Ovary (tissue), 10 donors: ENCODE measurements at places on chromosomes 7 and 10. TPM values are rescaled to one million over a fixed set of nuclear protein-coding genes. Genes with fewer than 3 reads are reported as not detected.

- DNase-seq, result no peak
Observed at GRCh38 chr7:27840760-27841364, 100.9 kb downstream of the TAX1BP1 start.

DNA sequence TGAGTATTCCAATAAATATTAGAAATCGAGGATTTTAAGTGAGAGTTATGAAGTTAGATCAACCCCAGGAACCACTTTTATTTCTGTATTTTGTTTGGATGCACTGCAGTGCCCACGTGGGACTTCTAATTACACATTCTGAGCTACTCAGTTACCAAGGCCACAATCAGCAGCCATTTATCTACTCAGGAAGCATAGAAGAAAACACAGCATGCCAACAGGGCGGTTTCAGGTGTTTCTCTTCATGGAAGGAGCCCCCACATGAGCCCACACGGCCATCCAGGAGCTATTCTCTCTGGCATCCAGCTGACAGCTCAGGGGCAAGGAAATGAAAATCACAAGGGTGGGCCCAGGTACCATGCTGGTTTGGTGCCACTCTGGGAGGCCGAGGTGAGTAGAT lies 266.5 kb upstream of the MKLN1 start:
- DNase-seq, result no peak

GRCh38 chr10:132335189-132336063 lies 3.4 kb downstream of the LRRC27 start:
- no peak for DNase-seq

- DNase-seq, result no peak
Observed at GRCh38 chr10:112789248-112789647, 160.8 kb upstream of the TCF7L2 start.

DNA sequence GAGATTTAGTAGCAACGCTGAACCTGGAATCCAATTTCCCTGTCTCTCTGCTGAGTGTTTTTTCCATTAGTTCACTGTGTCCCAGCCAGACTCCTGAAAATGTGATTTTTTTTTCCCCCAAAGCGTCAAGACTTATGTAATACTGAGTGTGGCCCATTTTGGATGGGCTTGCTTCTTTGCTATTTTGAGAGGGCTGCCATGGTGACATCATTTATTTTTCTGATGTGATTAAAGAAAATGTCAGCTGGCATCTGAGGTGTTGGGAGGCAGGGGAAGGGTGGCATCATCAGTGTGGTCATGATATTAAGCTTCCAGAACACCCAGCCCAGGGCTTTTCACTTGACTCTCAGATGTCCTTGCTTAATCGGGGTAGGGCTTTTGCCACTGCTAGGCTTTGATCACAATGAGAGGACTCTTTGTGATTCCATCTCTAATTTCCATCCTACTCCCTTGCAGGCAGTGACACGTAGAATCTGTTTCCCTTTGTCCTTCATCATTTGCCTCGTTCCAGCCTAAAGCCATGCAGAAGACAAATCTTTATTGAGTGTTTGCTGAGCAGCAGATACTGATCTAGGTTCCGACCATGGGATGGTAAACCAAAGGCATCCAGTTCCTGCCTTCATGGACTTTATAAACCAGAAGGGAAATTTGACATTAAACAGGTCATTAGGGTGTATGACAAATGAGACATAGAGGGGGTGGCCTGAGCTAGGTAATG lies 7.4 kb downstream of the ZNF365 start:
- no peak for DNase-seq

DNA sequence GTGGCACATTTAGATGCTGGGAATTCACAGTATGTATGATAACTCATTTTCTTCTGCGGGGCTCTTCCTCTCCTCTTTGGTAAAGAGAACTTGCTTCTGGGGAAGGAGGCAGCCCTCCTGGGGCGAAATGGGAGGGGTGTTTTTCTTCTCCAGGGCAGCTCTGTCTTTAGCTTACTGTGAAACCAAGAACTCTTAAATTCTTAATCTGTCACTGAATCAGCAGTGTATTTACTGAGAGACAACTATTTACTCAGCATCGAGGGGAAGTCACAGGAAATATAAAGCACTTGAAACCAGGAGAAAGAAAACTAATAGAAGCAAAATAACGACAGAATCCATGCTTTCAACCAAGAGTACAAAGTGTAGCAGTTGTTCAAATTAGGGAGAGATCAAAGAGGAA lies 158.2 kb upstream of the AGK start:
- DNase-seq, result no peak

DNA sequence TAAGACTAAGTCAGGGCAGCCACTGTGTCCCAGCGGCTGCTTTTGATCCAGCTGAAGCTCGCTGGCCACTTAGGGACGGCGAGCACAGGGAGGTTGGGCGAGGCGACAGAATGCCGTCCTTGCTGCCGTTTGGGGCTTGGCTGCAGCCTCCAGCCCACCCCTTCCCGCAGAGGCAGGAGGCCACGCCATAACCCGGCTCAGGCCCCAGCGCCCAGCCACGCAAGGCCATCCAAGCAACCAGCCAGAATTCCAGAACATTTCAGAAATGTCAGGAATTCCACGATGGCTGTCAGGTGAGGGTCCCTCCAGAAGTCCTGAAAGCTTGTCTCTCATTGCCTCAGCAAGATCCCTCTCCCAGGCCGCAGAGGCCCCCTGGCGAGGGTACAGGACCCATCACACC lies 479.1 kb upstream of the FOXK1 start:
- DNase-seq, result no peak

GRCh38 chr7:142539901-142540300 lies 209.4 kb upstream of the PRSS1 start:
- DNase-seq, result no peak

GRCh38 chr7:130931423-130931822 lies 197.4 kb upstream of the KLF14 start:
- DNase-seq, result no peak

- DNase-seq, result no peak
Observed at GRCh38 chr7:158976468-158976848, 120.1 kb downstream of the DYNC2I1 start.

DNA sequence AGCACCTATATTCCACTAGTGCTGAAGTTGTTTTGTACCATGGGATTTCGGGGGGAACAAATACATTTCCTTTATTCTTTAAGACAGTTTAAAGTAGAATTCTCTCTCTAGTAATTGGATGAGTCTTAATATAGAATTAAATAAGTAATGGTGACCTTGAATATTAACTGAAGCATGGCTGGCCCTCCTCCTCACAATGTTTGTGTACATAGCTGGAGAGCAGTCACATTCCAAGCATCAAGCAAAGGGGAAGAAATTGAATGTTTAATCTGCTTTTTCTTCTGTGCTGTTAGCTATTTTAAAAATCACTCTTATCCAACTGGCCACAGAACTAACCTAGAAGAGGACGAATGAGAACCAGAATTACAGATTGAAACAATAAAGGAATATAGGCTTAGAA lies 906.9 kb downstream of the CCSER2 start:
- DNase-seq, result no peak

DNA sequence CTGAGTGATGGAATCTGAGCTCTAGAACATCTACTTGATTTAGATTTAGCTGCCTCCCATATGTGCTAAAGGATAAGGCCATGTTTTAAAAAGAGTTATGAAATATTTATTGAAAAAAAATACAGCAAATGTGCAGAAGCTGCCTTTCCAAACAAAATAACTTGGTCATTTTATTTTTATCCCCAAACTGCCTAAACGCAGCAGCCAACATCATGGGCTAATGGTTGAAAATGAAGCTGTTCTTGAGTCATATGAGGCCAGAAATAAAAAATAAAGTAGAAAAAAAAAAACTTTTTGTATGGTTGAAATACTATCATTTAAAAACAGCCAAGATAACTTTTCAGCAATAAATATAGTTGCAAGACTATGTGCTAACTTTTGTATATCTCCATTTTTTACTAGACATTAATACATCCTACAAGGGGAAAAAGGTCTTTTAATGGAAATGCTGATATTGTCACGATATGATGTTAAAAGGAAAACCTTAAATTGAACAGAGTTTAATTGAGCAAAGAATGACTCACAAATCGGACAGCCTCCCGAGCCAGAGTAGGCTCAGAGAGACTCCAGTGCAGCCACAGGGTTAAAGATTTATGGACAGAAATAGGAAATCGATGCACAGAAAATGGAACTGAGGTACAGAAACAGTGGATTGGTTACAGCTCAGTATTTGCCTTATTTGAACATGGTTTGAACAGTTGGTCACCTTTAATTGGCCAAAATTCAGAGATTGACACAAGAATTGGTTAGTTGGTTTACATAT lies 305.8 kb downstream of the MDFIC start:
- DNase-seq, result no peak

DNA sequence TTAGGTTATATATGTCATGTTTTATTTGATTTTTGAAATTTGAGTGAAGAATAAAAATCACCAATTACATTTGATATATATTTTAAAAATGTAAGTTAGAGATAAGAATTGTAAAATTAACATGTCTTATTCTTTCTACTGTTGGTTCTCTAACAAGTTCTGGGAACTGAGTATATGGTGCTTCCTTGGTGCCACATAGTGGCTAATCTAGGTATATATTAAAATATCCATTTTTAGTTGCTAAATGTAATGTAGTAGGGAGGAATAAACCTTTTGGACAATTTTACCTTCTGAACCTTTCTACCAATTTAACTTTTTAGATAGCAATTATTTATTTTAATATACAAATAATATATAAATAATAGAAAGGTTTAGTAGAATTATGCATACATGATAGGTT lies 17.5 kb downstream of the CFAP69 start:
- DNase-seq, result no peak

DNA sequence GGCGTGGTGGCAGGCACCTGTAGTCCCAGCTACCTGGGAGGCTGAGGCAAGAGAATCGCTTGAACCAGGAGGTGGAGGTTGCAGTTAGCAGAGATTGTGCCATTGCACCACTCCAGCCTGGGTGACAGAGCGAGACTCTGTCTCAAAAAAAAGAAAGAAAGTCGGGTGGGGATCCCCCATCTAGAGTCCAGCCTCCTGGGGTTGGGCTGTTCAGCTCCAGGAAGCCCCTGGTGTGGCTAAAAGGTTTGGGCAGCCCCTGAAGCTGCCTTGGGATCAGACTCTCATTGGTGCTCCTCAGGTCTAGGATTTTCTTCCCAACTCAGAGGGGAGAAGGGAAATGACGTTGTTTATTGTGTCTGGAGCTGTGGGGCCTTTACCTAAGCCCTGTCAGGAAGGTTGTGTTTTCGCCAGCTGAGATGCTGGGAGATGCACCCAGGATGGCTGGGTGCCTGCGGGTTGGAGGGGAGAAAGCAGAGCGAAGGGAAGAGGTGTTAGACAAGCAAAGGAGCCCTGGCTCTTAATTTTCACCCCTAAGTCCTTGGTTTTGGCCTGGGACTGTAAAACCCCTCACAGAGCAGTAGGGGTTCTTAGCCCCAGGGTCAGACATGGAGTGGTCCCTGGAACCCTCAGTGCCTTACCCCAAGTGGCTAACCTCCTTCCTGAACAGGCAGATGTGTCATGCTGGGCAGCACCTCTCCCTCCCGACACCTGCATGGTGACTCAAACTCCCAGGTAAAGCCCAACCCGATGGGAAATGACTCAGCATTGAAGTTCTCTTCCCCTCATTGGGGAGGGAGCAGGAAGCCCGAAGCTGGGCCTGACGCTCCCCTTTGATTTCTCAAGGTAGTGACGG lies 21.1 kb downstream of the PLAU start:
- DNase-seq, result no peak

GRCh38 chr7:43481902-43482678 lies 100.8 kb upstream of the STK17A start:
- no peak for DNase-seq

DNA sequence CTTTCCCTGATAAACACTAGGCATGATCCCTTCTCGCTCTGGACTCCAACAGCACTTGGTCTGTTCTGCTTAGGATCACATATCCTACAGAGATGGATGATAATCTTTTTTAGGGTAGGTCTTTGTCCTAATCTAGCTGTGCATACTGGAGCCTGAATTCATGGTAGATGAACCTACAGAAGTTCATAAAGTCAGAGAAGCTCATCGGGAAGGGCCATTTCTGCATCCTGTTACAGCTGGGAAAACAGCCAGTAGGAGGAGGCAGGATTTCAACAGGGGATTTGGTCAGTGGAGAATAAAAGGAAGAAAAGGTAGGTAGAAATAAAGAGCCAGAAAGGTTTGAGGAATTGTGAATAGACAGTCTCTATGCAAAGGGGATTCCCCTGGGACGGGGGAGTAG lies 101.4 kb downstream of the ANK3 start:
- no peak for DNase-seq

DNA sequence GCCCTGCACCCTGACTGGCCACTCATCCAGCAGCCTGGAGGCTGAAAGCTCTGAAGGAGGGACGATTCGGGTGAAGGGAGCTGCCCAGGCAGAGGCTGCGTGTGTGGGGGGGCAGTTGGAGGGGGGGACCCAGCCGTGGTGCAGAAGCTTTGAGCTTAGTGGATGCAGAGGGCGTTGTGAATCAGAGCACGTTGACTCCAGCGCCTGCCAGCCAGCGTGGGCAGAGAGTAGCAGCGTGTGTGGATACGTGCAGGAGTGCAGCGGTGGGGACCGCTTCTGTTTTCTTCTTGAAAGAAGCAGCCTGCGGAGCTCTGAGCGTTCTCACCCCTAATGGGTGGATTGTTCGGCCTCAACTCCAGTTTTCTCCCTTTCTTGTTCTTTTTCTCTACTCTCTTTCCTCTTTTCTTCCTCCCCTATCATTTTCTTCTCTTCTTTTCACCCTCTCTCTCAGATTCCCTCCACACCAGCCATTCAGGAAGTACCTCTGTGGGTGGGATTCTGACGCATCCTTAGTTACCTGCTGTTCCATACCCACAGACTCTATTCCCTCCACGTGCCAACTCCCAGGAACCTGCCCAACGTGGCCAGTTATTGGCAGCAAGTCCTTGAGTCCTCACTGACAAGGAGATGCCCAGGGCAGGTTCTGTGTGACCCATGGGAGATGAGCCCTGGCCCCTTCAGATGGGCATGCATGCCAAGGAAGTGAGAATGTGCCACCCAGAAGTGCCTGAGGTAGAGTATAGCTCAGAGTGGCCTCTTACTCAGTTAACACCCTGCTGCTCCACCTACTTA lies 47.4 kb downstream of the SORCS3 start:
- no peak for DNase-seq

- DNase-seq, result no peak
Observed at GRCh38 chr7:5550831-5551230, 127.2 kb upstream of the TNRC18 start.

- no peak for DNase-seq
Observed at GRCh38 chr10:97683556-97684367, 3.3 kb downstream of the AVPI1 start.

- no peak for DNase-seq
Observed at GRCh38 chr7:108265007-108265406, 134.8 kb upstream of the LAMB4 start.

- DNase-seq, result peak; percentile 38
Observed at GRCh38 chr10:110395350-110396283, 90.9 kb upstream of the SMNDC1 start.

- no peak for DNase-seq
Observed at GRCh38 chr7:30915005-30915601, 3.5 kb downstream of the AQP1 start.

GRCh38 chr10:78664929-78665553 lies 403.7 kb upstream of the ZMIZ1 start:
- DNase-seq, result no peak

- DNase-seq, result no peak
Observed at GRCh38 chr7:66725843-66726242, 14.7 kb upstream of the RABGEF1 start.

- DNase-seq, result no peak
Observed at GRCh38 chr7:16419859-16420258, 1.5 kb downstream of the CRPPA start.

The BLNK gene
- 2.3 TPM for total RNA-seq

The MEIG1 gene
- 0.69 TPM for total RNA-seq

The CDCA7L gene
- 24.7 TPM for total RNA-seq

The ZCCHC24 gene
- total RNA-seq, result 29.9 TPM

The LRWD1 gene
- total RNA-seq, result 10.9 TPM

The ZNF853 gene
- 16.5 TPM for total RNA-seq

The PLPP4 gene
- not detected for total RNA-seq

The ZNF804B gene
- total RNA-seq, result not detected

The NUTM2D gene
- 4.7 TPM for total RNA-seq

The CCNJ gene
- total RNA-seq, result 7.2 TPM

The FOXP2 gene
- total RNA-seq, result 15.4 TPM

The CYP2C19 gene
- not detected for total RNA-seq
